Amniotic stem cell (primary cell): ENCODE measurements at places on chromosomes 4 and X.

DNA sequence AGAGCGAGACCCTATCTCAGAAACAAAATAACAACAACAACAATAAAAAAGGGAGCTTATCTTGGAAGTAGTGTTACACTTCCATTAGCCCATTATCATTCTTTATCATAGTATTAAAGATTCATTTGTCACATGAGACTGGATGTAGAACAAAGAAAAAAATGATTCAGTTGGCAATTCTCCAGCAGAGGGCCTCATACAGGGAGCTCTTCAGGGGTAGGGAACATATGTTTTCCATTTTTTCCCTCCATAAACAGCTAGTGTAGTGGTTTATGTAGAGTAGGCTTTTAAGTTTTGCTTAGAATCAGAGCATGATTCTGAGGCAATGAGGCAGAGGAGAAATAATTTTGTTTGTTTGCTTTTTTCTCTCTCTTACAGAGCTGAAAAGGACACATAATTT, 5.8 kb downstream of the CPE start:
- no peak for DNase-seq

- no peak for DNase-seq
Observed at GRCh38 chr4:4843635-4844291, 15.7 kb upstream of the MSX1 start.

DNA sequence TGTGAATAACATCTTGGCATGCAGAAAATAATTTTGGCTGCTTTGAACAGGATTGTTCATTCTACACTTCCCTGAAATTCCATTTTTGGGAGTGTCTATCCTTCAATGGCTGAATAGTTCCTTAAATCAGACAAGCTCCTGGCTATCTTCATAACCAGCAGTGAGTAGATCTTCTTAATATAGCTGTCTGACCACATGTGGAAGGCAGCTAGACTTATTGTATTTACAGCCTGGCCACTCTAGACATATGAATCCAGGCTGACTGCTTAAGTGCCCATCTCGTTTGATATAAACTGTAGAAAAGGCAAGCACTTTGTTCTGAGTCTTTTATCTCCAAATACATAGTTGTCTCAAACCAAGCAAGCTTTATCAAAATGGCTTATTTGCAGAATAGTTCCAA, 40.0 kb downstream of the PWWP3B start:
- no peak for DNase-seq

DNA sequence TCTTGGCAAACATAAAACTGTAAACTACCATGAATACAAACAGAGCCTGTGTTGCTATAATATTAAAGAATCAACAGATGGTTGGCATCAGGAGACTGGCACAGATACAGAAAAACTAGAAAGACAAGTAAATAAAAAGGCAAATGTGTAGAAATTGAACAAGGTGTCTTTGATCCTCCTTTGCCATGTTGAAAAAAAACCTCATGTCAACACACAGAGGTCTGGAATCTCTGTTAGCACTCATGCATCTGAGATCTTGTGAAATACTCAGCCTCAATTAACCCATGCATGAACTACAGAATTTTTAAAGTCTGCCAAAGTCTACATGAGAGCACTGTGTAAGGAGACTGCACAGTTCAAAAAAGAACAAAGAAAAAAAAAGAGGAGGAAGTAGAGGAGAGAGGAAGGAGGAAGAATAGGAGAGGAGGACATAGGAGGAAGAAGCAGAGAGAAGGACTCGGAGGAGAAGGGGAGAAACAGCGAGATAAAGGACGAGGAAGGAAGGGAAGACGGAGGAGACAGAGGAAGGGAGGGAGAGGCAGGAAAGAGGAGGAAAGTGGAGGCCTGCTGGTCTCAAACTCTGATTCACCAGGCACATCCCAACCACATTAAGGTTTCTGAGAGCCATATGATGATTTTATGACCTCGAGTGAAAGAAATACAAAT, 52.8 kb downstream of the PRDM5 start:
- no peak for DNase-seq

- DNase-seq: no peak
Observed at GRCh38 chr4:128707864-128708263, 101.6 kb upstream of the JADE1 start.

DNA sequence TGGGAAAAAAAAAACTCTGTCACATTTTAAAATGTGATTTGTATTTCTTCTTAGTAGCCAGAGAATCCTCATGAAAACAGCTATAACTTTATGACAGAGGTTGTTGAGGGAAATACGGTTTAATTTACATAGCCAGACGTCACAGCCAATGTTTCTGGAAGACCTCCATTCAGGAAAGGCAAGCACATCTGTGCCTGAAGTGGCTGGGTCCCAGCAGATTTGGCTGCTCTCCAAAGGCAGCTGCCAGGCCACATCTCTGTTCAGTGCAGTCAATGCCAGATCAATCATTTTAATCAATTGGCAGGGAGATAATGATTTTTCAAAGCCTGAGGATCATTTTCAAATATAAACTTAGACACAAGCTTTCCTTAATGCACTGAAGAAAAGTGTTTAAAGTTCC, 86.5 kb upstream of the ZIC3 start:
- DNase-seq: no peak

GRCh38 chrX:93985344-93986307, 311.6 kb downstream of the FAM133A start:
- DNase-seq: no peak

- no peak for DNase-seq
Observed at GRCh38 chr4:38563707-38564495, 100.1 kb upstream of the KLF3 start.
